ENCODE measurements at places on chromosomes 5 and 9.

- DNase-seq = no peak
These were observed 967 bp downstream of the ANKRD31 start for GRCh38 chr5:75235711-75236110.

- no peak for DNase-seq
These were observed 70.9 kb downstream of the EGFLAM start for GRCh38 chr5:38329132-38329715.

DNA sequence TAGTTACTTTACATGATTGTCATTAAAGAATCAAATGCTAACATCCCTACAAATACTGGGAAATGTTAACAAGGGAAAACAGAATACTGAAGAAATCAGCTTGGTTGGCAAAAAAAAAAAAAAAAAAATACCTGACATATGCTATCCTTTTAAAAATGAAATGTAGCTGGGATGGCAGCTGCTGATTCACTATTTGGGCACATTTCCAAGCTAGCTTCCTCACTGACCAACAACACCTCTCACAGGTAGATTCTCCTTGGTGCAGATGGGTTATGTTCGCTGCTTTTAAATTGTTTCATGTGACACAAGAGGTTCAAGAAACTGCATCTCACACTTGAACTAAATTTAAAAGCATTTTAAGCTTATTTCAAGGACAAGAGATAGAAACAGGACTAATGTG lies 6.1 kb upstream of the PRUNE2 start:
- DNase-seq = no peak

- no peak for DNase-seq
These were observed 149.8 kb downstream of the MLLT3 start for GRCh38 chr9:20472342-20473045.

DNA sequence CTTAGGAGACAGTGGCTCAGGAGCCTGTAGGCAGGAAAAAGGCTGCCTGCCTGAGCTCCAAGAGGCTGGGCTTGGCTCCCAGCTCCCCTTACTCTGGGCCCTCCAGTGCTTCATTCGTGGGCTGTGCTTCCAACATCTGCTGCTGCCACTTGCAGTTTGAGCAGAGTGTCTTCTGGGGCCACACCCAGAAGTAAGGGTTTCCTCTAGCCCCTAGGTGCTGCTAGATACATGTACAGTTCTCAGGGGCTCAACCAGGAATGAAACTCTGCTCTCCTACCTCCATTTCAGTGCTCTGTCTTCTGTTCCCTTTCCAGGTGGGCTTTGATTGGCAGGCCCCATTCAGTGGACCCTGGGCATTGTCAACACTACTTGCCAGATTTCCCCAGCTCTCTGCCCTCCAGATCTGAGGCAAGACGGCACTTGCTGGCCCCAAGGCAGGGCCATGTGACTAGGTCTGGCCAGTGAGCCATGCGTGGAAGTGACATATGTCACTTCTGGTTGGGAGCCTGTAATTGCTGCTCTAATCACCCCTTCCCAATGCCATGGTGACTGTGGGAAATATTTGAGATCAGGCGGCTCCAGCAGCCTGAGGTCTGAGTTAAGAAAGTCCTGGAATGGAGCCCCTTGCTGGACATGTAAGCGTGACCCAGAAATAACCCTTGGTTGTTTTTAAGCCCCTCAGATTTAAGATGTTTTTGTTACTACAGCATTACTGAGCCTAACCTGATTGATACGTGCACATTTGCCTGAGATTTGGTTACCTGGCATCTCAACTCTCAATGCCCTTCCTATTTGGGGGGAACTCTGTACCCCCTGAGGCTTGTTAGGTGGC lies 9.4 kb upstream of the BOD1 start:
- no peak for DNase-seq
